Cardiac muscle cell (in vitro differentiated cells and primary cell): ENCODE measurements at places on chromosomes 16 and 17.
A peak's percentile ranks its signal among the peaks of the same experiment; 100 is the strongest.

DNA sequence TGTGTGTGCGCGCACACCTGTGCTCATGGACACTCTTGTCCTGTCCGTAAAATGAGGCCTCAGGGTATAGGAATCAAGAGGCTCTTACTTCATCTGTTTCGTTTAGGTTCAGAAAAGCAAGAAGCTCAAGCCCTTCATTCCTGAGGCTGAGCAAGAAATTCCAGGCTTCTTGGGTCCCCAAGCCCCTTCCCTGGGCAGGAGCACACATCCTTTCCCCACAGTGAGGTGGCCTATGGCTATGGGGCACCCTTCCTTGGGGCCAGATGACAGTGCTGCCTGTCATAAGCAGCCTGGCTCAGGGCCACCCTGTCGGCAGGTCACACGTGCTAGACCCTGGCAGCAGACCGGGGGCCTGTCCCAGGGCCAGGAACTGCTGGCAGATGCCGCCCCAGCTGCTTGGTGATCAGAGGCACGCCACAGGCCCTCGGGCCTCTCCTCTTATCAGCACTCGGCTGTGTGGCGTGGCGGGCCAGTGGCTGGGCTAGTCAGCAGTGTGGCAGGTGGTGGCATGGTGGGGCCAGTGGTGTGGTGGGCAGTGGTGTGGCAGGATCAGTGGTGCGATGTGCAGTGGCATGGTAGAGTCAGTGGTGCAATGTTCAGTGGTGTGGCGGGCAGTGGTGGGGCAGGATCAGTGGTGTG lies 50.2 kb downstream of the NKD1 start:
- DNase-seq, result no peak

DNA sequence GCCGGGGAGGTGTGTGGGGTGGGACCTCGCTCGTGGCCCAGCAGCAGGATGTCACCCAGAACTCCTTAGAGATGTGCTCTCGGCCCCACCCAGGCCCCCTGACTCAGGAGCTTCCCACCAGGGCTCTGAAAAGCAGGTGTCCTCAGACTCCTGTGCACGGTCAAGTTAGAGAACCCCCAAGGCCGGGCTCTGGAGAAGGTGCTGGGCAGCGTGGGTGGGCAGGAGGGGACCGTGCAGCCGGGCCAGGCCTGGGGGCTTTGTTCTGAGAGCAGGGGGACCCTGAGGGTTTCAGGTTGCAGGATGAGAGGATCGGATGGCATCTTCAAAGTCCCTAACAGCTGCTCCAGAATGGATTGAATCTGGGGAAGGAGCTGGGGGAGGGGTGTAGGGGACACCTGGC lies 164.4 kb upstream of the CIBAR2 start:
- DNase-seq, result no peak

- DNase-seq, result no peak
These were observed 16.1 kb upstream of the C17orf78 start for GRCh38 chr17:37359682-37360188.

- DNase-seq, result peak; percentile 61
These were observed 16.1 kb downstream of the PLK1 start for GRCh38 chr16:23694644-23695373.

DNA sequence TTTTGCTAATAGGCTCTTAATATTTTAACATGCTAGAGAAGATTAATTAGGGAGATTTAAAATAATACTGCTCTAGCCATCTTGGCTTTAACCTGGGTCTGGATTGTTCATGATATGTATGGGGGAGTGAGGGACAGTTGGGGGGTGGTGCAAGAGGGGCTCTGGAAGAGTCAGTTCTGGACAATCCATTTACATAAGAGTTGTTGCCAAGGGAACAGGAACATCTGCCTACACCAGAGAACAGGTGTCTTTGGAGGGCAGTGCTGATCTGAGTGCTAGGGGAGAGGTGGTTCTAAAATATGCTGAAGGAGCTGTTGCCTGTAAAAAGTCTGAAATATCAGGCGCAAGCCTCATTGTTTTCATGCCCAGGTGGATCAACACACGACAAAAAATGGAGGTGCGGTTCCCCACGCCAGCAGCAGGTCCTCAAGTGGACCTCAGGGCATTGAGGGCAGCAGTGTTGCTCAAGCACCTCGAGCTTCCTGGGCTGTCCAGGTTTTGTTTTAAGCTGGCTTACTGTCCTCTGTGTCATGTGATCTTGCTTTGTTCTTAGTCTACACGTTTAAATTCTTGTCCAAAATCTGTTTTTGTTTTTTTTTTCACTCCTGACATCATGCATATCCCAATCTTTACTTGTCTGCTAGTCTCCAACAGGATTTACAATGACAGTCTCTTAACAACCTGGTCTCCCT lies 25.4 kb upstream of the WSB1 start:
- no peak for DNase-seq

GRCh38 chr17:70314096-70314495 lies 144.8 kb downstream of the KCNJ2 start:
- DNase-seq, result no peak

- DNase-seq, result no peak
These were observed 432.6 kb downstream of the TOX3 start for GRCh38 chr16:52114379-52114778.

- peak; percentile 66 for DNase-seq
These were observed 1.0 kb downstream of the ORAI3 start for GRCh38 chr16:30949650-30950515.

GRCh38 chr17:39461926-39462569 lies 762 bp downstream of the CDK12 start:
- peak; percentile 64 for DNase-seq

GRCh38 chr17:1156864-1157263 lies 22.9 kb downstream of the ABR start:
- no peak for DNase-seq

GRCh38 chr16:4085405-4085970 lies 30.8 kb downstream of the ADCY9 start:
- DNase-seq, result no peak

GRCh38 chr16:28162326-28162877 lies 49.4 kb downstream of the XPO6 start:
- DNase-seq, result no peak

- DNase-seq, result peak; percentile 93
These were observed at the start of gene CHRNB1 for GRCh38 chr17:7444682-7445618. CHRNB1 (plus strand) TSS chr17:7445061; CDS start chr17:7445128, 67 bp downstream.

GRCh38 chr16:21120976-21121520 lies 29.6 kb downstream of the DNAH3 start:
- no peak for DNase-seq

GRCh38 chr16:28935346-28935745 lies 3.6 kb downstream of the CD19 start:
- DNase-seq, result no peak

- DNase-seq, result no peak
These were observed 92.9 kb downstream of the HAPSTR1 start for GRCh38 chr16:9184354-9184690.

DNA sequence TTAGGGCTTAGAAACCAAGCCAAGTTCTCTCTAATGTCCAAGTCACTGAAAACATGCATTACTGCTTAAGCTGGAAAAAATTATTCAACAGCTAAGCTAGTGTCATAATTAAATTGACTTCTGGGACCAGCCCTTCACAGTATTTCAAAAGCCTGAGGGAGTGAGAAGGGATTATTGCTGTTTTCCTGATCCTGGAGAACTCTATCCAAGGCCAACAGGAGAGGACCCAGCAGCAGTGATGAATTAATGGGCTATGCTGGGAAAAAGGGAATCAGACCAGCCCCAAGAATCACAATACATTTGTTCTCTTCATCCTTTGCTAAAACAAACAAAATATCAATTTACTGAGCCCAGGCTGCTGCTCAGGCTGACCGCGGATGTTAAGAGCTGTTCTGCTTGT lies 34.5 kb upstream of the CLEC3A start:
- DNase-seq, result no peak

DNA sequence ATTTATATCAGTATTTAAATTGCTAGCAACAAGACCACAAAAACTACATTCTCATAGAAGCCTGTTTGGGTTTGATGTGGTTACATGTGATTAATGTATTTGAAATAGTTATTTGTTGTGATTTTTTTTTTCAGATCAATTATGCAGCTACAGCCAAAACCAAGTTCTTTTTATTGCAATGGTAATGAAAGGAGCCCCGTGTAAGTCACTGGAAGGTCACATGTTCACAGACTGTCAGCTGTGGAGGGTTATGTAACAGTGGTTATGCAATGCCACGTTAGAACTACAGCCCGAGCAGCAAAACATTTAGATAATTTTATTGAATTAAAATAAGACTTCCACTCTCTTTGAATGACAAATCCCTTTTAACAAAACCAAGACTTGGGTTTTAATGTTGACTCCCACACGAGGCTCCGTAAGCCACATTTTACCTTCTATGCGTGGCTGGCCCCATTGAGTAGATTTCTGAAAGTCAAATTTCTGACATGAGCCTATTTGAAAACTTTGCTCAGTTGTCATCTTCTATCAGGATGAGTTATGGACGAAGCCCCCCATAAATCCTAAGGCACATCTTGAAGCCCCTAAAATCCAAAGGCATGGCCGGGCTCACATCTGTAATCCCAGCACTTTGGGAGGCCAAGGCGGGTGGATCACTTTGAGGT lies 41.8 kb upstream of the SEC14L1 start:
- peak; percentile 89 for DNase-seq

- DNase-seq, result no peak
These were observed 10.7 kb downstream of the POLR3K start for GRCh38 chr16:42691-43090.

DNA sequence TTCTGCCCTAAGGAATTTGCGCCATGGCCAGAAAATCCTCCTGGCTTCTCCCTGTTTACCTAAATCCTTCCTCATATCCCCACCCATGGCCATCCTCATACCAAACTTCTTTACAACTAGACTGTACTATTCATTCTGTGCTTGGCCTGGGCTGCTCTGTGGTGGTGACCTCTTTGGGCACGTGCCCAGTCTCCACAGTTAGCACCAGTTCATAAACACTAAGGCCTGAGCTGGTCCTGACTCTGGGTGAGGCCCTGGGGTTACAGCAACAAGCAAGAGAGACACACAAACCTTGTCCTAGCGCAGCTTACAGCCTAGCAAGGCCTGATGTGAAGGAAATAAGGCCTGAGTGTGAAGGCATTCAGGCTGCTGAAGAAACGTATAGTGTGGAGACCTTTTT lies 3.1 kb upstream of the ATXN7L3 start:
- DNase-seq, result no peak

GRCh38 chr16:68992521-68992920 lies 112.9 kb upstream of the HAS3 start:
- peak; percentile 76 for DNase-seq

GRCh38 chr16:69244336-69244735 lies 57.4 kb downstream of the SNTB2 start:
- no peak for DNase-seq

DNA sequence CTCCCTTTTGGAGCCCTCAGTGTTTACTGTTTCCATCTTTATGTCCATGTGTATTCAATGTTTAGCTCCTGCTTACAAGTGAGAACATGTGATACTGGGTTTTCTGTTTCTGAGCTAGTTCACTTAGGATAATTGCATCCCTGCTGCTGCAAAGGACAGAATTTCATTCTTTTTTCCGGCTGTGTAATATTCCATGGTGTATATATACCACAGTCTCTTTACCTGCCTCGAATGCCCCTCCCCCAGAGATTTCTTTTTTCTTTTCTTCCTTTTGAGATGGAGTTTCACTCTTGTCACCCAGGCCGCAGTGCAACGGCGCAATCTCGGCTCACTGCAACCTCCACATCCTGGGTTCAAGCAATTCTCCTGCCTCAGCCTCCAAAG lies 60.9 kb downstream of the RMI2 start:
- DNase-seq, result no peak

- DNase-seq, result no peak
These were observed 2.2 kb upstream of the PIGS start for GRCh38 chr17:28573521-28573920.

GRCh38 chr17:29177871-29178749 lies 2.1 kb downstream of the MYO18A start:
- no peak for DNase-seq

GRCh38 chr17:76106703-76107102 lies 3.1 kb upstream of the EXOC7 start:
- no peak for DNase-seq

DNA sequence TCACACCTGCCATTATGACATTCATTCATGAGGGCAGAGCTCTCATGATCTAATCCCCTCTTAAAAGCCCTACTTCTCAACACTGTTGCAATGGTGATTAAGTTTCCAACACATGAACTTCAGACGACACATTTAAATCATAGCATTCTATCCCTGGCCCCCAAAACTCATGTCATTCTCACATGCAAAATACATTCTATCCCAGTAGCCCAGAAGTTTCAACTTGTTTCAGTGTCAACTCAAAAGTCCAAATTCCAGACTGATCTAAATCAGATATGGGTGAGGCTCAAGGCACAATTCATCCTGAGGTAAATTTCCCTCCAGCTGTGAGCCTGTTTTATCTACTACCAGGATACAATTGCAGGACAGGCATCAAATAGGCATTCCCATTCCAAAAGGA lies 25.2 kb downstream of the LYRM1 start:
- no peak for DNase-seq

DNA sequence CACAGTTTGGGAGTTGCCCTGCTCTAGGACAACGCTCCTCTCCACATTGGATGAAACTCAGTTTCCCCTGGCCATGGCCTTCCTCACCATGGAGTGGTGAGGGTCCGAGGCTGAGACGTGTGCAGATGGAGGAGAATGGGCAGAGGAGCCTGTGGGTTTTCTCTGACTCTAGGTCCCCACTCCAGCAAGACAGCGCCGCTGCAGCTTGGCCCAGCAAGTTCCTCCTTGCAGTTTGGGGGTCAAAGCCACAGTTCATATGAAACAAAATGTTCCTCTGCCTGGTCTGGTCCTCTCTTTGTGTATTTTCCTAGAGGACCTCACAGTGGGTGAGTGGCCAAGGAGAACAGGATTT lies 2.3 kb downstream of the C16orf54 start:
- DNase-seq, result no peak

DNA sequence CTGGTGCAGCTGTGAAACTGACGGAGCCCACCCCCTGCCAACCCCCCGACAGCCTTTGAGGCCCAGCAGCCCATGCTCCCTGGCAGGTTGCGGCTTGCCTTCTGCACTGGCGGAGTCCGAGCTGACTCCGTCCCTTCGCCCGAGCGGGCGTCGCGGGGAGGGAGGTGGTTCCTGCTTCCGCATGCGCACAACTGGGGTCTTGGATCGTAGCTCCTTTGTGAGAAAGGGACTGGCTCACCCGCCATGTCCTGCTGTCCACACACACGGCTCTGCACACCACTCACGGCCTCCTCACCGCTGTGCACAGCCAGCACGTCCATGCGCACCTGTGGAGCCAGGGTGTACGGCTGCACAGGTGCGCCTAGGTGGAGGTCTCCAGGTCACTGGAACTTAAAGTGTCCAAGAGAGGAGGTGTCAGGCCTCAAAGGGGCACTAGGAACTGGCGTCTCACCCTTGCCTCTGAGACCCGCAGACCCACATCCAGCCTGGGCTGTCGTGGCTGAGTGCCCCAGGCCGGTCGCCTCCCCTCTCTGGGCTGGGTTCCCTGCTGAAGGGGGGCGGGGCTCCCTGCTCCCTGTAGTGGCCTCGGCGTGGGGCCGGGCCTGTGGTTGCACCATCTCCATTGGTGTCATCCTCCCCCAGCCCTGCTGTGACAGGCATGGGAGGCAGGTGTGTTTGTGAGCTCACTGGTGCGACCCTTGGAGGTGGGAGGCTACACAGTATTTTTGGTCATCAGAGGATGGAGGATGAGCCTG lies 45.3 kb downstream of the JPH3 start:
- DNase-seq, result no peak

GRCh38 chr17:83160443-83161297 lies 81.3 kb downstream of the METRNL start:
- no peak for DNase-seq
